Tongue (tissue), 3 donors: ENCODE measurements at places on chromosomes 4 and X.

DNA sequence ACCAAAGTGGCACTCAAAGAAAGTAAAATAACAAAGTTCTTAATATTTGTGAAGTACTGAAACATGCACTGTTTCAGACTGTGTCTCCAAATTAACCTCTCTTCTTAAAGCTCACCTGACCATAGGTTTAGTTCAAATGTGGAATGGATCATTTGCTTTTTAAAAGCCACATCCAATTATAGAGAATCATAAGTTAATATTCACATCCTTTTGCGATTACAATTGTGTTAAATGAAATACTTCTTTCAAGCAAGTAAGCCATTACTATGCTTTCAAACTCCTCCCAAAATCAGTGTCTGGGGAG is 95.3 kb upstream of the PTPN13 start:
- DNase-seq: no peak

DNA sequence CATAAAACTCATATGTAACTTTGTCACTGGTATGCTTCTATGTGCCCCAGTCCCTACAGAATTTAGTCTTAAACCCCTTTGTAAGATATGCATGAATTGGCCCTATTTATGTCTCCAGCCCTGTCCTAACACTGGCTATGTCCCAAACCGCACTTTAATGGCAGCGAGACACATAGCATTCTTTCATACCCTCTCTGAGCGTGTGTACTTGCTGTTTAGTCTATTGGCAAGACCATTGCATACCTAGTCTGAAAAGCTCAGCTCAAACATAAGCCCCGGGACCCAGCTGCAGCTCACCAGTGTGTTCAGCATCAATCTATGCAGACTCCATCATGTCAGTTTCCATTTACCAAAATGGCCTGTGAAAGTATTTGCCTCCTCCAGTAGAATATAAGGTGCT is 1018.4 kb upstream of the TENM3 start:
- DNase-seq: peak; percentile 44

DNA sequence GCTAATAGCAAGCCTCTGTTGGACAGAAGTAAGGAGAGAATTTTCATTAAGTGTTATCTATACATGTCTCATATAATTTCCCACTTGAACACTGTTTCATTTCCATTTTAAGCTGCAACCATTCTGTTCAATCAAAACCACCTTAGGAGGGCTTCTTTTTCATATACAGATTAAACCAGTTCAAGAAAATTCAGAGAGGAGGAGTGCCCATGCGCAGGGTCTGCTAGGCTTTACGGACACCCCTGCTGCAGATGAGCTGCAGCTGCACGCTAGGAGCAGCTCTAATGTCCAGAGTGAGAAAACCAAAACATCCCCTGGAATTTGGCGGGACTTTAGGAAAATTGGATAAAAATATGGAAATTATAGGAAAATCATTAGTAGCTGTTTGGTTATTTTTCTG is 541.0 kb downstream of the SPRY1 start:
- DNase-seq: peak; percentile 72

- DNase-seq: peak; percentile 46
These were observed 180.8 kb downstream of the RAPGEF2 start for GRCh38 chr4:159283696-159284095.

DNA sequence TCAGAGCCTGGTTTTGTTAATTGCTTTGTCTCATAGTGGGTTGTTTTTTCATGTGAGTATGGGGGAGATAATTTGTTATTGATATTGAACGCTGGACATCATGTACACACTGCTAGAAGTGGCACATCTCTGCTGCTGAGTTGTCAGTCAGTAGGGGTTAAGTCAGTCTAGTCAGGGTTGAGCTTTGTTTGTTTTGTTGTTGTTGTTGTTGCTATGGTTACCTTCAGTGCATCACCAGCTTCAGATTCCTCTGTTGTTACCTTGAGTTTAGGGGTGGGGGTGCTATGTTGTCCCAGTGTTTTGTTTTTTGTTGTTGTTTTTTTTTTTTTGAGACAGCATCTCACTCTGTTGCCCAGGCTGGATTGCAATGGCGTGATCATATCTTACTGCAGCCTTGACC is 9.9 kb downstream of the YIPF6 start:
- no peak for DNase-seq

DNA sequence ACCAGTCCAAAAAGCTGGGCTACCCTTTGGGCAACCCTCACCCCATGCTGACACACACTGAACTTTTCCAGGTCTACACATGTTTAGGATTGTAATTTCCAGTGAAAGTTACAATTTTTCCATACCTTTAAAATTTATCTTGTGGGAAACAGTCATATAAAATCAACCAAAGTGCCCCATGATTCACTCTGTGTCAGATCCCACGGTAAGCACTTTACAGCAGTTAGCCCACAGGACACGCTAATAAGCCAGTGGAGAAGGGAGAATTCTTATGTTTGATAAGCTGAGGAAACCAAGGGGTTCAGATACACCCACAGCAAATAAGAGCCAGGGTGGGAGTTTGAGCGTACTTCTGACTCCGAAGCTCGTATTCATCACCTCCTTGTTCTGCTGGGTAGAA is 72.4 kb upstream of the TBL1X start:
- DNase-seq: no peak

GRCh38 chr4:101201421-101201820 is 145.9 kb downstream of the PPP3CA start:
- DNase-seq: peak; percentile 31

- DNase-seq: no peak
These were observed 112.5 kb downstream of the MID1 start for GRCh38 chrX:10507876-10508275.

- DNase-seq: no peak
These were observed 27.0 kb upstream of the RAB28 start for GRCh38 chr4:13511101-13511500.

- no peak for DNase-seq
These were observed 146.7 kb downstream of the PCDH7 start for GRCh38 chr4:30866907-30867306.

DNA sequence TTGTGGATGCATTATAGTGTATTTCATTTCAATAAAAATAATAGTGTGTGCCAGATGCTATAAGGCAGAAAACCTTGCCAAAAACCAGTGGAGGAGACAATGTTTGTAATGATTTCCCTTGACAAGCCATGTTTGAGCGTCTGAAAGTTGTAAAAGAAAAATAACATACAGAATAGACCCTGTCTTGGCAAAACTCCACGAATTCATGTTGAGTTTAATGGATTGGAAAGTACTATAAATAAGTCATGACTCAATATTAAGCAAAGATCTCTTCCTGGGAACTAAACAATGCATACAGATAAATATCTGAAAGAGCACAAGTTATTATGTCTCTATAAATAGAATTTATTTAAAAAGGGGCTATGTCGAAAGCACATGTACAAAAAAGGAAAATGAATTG is 543.5 kb downstream of the GABRG1 start:
- peak; percentile 62 for DNase-seq

DNA sequence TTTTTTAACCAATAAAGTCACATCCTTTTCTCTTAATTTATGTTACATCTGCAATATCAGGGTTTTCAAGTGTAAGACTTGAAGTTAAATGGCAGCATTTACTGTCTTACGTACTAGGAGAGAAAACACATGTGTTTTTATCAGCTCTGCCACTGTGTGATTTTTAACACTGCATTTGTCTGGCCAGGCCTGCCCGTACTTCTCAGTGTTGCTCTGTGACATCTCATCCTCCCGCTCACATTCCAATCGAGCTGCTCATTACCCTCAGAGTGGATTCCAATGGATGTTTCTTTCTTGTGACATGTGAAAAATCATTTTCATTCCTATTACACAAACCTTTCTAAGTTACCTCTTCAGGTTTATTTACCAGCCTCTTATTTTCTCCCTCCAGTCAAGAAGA is 420.3 kb downstream of the FAT4 start:
- peak; percentile 48 for DNase-seq

DNA sequence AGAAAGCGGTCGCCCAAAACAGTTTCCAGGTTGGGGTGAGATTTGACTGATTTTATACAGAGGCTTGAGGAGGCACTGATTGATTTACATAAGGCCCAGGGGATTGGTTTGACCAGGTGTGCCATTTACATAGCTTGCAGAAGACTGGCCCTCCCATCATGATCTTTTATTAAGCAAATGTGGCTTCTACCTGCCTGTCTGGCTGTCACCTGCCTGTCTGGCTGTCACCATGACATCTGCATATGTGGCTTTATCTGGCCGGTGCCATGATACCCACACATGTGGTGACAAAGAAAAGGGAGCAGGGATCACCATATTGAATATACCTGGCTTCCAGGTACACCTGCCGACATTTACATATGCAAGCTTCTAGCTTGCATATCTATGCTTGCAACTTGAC is 17.0 kb upstream of the CDS1 start:
- no peak for DNase-seq

DNA sequence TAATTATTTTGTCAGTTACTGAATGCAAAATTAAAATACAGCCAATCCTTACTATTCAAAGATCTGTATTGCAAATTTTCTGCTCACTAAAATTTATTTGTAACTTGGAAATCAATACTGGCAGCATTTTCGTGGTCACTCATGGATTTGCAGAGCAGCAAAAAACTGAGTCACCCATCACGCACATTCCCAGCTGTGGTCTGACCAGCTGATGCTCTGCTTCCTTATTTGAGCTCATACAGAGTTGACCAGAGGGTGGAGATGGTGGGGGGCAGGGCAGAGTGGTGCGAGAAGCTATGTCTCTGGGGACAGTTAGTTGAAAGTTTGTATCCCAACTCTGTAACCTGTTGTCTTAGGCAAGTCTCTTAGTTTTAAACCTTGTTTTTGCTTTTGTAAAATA is 214.8 kb downstream of the SPCS3 start:
- DNase-seq: no peak

- DNase-seq: no peak
These were observed 275.3 kb upstream of the FGF13 start for GRCh38 chrX:138986866-138987265.

GRCh38 chr4:120842031-120842430 is 80.5 kb downstream of the PRDM5 start:
- peak; percentile 41 for DNase-seq

DNA sequence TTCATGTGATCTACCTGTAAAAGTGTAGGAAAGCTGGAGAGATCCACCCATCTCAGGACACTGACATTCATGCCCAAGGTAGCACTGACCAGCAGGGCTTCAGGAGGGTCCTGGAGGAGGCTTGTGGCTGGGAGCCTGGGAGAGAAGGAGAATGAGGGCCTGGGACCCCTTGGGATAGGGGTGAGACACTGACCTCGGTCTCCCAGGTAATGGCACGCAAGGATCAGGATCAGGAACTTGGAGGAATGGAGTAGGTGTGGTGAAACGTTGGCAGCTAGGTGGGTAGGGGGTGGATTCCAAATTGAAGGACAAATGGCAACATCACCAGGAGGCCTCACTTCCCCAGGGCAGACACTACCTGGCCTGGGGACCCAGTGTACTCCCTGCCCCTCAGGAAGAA is 12.4 kb upstream of the RGS12 start:
- no peak for DNase-seq

DNA sequence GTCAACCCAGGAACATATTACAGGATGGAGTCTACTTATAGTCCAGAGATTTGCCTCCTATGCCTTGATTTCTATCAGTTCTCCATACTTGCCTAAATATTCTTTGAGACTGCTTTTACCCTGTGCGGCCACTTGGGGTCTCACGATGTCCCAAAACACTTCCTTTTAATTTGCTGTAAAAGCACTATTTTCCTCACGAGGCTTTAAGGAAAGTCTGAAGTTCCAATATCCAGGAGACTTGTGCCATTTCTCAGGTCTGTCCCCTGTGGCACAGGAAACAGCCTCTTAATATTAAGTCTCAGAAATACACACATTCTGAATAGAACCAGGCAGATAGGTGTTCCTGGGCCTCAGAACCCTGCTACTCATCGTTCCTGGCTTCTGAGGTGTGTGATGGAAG is 142.9 kb downstream of the TMEM164 start:
- peak; percentile 38 for DNase-seq

- no peak for DNase-seq
These were observed 28.4 kb downstream of the RP2 start for GRCh38 chrX:46865281-46865680.

GRCh38 chr4:27684610-27685011 is 824.0 kb downstream of the STIM2 start:
- peak; percentile 81 for DNase-seq

DNA sequence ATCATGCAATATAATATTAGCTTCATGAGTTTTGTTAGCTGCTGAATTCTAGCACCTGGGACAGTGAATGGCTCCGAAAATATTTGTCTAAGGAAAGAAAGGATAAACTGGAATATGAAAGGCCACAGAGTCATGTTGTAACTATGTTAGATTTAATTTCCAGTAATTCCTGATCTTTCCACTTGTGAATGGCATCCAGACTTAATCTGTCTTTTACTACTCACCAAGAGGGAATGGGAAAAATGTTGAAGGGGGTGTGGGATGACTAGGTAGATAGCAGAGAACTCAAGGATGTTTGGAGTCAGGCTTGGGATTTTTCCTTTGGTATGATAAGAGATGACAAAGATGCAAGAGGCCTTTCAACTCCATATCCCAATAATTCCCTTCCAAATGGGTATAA is 9.4 kb downstream of the ADH6 start:
- DNase-seq: no peak

DNA sequence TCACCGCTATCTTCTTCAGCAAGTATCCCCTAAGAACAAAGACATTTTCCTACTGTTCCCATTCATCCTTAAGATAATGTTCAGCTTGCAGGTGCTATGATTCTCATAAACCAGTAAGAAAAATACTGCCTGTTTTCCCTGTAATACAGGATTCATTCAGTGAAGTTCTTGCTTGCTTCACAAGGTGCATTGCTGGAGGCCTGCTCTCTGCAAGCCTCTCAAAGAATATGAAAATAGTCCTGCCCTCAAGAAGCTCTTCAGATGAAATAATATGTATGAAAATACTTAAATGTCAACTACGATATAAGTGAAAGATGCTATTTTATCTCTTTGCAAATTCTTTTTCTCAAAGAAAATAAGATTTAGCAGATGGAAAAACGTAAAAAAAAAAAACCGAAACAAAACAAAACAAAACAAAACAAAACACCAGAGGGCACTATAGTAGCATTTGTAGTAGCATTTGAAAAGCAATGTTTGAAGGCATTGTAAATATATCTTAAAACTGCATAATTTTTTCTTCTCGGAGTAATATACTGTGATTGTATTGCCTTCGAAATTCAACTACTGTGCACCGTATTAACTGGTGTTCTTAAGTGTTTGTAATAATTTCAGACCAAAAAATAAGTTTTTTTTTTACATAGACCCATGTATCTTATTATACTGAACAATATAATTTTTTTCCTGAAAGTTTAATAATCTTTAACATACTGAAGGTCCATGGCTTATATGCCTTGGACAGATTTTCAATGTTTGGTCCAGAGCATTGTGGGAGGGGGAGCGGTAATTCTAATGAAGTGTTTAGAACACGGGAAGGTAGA is 26.0 kb downstream of the ADH4 start:
- peak; percentile 31 for DNase-seq

GRCh38 chrX:102712216-102712966 is at the start of gene GPRASP2:
TSS of gene GPRASP2 (plus strand) at chrX:102712448. CDS start at chrX:102714870, 2,422 bp downstream.
- DNase-seq: peak; percentile 78
